ENCODE measurements at places on chromosomes 2 and 18.

GRCh38 chr2:2799151-2799697, 468.1 kb upstream of the MYT1L start:
- DNase-seq: no peak

DNA sequence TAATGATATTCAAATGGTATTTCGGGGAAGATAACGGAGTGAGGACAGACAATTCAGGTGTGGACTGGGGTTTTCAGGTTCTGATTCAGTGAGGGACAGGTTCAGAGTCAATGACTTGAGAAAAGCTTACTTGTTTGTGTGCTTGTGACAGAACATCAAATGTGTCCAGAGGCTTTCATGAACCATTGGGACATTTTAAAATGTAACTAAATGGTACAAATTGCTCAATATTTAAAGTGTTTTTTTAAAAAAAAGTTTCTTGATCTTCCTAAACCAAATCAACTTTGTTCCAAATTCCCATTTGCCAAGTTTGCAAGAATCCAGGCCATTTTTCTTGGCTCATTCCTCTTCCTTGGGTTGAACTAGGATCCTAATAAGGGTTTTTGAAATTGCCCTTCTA, 59.4 kb upstream of the BZW1 start:
- no peak for DNase-seq

GRCh38 chr2:96800061-96801004, 15.7 kb upstream of the CNNM3 start:
- DNase-seq: no peak

GRCh38 chr2:160582490-160583145, 89.0 kb upstream of the RBMS1 start:
- DNase-seq: no peak

Data from CD4-positive, alpha-beta T cell treated with Interleukin-2 at 100 ng/mL for 4 hours (primary cell).